ENCODE measurements at places on chromosomes 6 and 20.

DNA sequence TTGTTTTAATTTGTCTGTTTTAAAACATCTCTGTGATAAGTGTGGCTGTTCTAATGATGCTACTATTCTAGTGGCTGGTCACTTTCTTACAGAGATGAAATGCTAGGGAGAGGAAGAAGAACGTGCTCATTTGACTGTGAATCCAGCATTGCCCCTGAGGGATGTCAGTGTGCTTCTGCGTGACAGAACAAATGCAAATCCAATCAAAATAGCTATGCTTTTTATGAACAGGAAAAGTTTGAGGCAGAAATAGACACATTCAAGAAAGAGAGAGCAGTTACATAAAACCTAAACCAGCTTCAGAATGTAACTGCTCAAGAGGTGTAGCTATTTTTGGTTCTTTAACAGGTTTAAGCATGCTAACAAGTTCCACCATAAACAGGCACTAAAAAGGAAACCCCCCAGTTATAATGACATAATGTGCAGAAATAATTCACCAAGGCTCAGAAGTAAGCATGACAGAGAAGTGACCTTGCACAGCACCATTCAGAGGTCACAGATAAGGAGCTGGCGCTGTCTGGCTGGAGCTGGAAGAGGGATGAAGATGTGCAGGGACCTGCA, 385.3 kb downstream of the EPM2A start:
- no peak for DNase-seq

- no peak for DNase-seq
These were observed 173.3 kb downstream of the CD83 start for GRCh38 chr6:14290772-14291330.

GRCh38 chr6:150622941-150623874, 23.5 kb downstream of the PLEKHG1 start:
- no peak for DNase-seq

GRCh38 chr20:45032276-45032675, 66.0 kb downstream of the STK4 start:
- DNase-seq = no peak

DNA sequence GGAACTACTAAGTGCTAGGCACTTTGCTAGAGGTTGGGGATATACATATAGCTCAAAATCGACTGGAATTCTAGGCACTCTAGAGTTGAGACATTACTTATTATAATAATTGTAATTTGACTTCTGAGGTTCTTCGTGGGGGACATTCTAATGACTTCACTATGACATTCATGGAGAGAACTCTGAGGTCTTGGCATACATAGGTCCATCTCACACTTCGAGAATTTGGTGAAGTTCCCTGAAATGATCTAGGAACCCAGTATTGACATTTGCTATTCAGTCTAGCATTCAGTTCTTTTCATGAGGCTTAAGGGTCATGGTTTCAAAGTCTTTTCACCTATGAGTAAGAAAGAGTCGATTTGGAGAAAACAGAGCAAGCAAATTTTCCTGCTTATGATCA, 446.6 kb upstream of the JAG1 start:
- DNase-seq = peak; percentile 16

- peak; percentile 33 for DNase-seq
These were observed 52.3 kb upstream of the L3MBTL3 start for GRCh38 chr6:129966125-129966524.

- no peak for DNase-seq
These were observed 52.5 kb upstream of the TAGAP start for GRCh38 chr6:159097256-159097655.

Measured in EL (cell line).